ENCODE measurements at places on chromosomes 4 and X.

- no peaks in the 10 kb centered on the region for H3K36me3 ChIP-seq
- H3K4me3 ChIP-seq = no peak within 1 kb of the TSS
- no peaks in the 10 kb centered on the region for H3K4me1 ChIP-seq
- no peak within 1 kb of the TSS for H3K27ac ChIP-seq
Measured at GRCh38 chrX:15664487-15665444, at the start of gene CLTRN. Gene CLTRN, minus strand, starts transcription at chrX:15664805. Its CDS starts 30 bp downstream, at chrX:15664775.

DNA sequence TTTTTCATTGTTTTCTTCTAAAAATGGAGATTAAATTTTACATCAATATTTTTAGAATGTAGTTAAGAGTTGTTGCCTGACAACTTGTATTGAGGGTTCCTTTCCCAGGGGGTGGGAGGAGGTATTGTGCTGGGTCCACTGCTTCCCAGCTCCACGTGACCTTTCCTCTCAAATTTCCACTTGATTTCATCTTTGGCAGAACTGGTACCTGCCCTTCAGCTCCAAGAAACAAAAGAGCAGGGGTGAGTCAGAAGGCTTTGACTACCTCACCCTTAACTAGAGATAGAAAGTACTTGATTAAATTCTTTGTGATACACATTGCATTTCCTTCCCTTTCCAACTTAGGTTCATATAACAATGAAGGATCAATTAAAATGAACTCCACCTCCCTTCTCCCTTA lies 19.7 kb downstream of the TRIM2 start:
- no peak for DNase-seq
- no peak overlapping the region for H3K27ac ChIP-seq
- peaks cover 50% of the 10 kb centered on the region for H3K27me3 ChIP-seq
- no peaks in the 10 kb centered on the region for H3K36me3 ChIP-seq
- H3K4me3 ChIP-seq = peak overlapping the region; percentile 61
- H3K4me1 ChIP-seq = peaks cover 32% of the 10 kb centered on the region

- no peak for DNase-seq
- no peak overlapping the region for H3K27ac ChIP-seq
- no peaks in the 10 kb centered on the region for H3K27me3 ChIP-seq
Measured at GRCh38 chrX:127572471-127572870, 479.7 kb downstream of the ACTRT1 start.

GRCh38 chrX:133097031-133097430 lies at the start of gene USP26:
Gene USP26, minus strand, starts transcription at chrX:133097109. Its CDS starts 68,889 bp downstream, at chrX:133028220.
- H3K4me1 ChIP-seq = no peaks in the 10 kb centered on the region
- no peaks in the 10 kb centered on the region for H3K27me3 ChIP-seq
- no peaks in the 10 kb centered on the region for H3K36me3 ChIP-seq
- no peak for DNase-seq

GRCh38 chr4:46425775-46426400 lies 36.0 kb upstream of the GABRA2 start:
- no peaks in the 10 kb centered on the region for H3K36me3 ChIP-seq
- H3K4me1 ChIP-seq = no peaks in the 10 kb centered on the region
- no peak overlapping the region for H3K4me3 ChIP-seq
- H3K27me3 ChIP-seq = no peaks in the 10 kb centered on the region

GRCh38 chr4:136687118-136687517 lies 845.2 kb downstream of the PCDH18 start:
- no peak overlapping the region for H3K27ac ChIP-seq
- no peaks in the 10 kb centered on the region for H3K36me3 ChIP-seq
- no peaks in the 10 kb centered on the region for H3K27me3 ChIP-seq
- no peak overlapping the region for H3K4me3 ChIP-seq
- peaks cover 6% of the 10 kb centered on the region for H3K4me1 ChIP-seq

- H3K4me1 ChIP-seq = no peaks in the 10 kb centered on the region
- H3K27ac ChIP-seq = no peak overlapping the region
- no peak overlapping the region for H3K4me3 ChIP-seq
Measured at GRCh38 chr4:48470570-48470969, 12.6 kb upstream of the SLC10A4 start.

- H3K36me3 ChIP-seq = no peaks in the 10 kb centered on the region
- no peak within 1 kb of the TSS for H3K27ac ChIP-seq
- H3K4me3 ChIP-seq = peak within 1 kb of the TSS; percentile 72
Measured at GRCh38 chr4:155666344-155667221, at the start of gene GUCY1A1. Gene GUCY1A1, plus strand, starts transcription at chr4:155666848. Its CDS starts 30,020 bp downstream, at chr4:155696868.

GRCh38 chr4:7708981-7709380 lies 230.7 kb downstream of the AFAP1 start:
- DNase-seq = no peak
- no peaks in the 10 kb centered on the region for H3K36me3 ChIP-seq
- H3K4me1 ChIP-seq = peaks cover 34% of the 10 kb centered on the region
- no peaks in the 10 kb centered on the region for H3K27me3 ChIP-seq
- no peak overlapping the region for H3K4me3 ChIP-seq
- H3K27ac ChIP-seq = no peak overlapping the region

- no peaks in the 10 kb centered on the region for H3K36me3 ChIP-seq
- no peaks in the 10 kb centered on the region for H3K4me1 ChIP-seq
- DNase-seq = peak; percentile 35
- no peaks in the 10 kb centered on the region for H3K27me3 ChIP-seq
- H3K27ac ChIP-seq = no peak overlapping the region
- no peak overlapping the region for H3K4me3 ChIP-seq
Measured at GRCh38 chr4:14749910-14750309, 252.4 kb upstream of the CPEB2 start.

- H3K4me3 ChIP-seq = no peak overlapping the region
- H3K4me1 ChIP-seq = peaks cover 25% of the 10 kb centered on the region
- no peak for DNase-seq
- H3K36me3 ChIP-seq = no peaks in the 10 kb centered on the region
Measured at GRCh38 chr4:56684320-56685050, 3.4 kb upstream of the HOPX start.

DNA sequence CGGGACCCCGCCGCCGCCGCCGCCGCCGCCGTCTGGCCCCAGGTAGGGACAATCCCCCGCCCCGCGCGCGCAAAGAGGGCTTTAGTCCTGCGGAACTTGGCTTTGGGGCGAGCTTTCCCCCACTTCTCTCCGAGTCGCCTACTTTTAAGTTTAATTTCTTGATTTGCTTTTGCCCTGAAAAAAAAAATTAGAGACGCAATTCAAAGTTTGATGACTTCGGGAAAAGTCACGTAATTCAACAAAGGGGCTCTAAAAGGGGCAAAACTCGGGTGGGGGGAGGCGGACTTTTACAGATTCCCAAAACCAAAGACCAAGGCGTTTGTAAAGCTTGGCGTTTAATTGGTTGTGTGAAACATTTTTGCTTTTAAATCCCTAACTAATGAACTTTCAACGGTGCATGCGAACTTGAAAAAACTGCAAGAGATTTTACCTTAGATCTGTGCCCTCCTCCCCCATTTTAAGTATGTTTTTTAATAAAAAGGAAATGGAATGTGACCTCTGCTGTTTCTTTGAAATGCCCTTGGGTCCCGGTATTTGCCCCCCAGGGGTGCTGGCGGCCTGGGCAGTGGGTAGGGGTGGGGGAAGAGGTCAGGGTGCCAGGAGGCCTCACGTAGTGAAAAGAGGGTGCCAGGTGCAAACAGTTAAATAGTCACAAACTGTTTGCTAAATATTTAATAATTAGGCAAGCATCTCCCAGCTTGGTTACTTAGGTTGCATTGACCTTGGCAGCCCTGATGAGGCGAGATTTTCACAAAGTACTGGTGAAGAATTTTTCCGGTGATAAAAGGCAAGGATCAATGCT lies 209.7 kb downstream of the NWD2 start:
- H3K27me3 ChIP-seq = peaks cover 81% of the 10 kb centered on the region
- DNase-seq = no peak
- no peaks in the 10 kb centered on the region for H3K36me3 ChIP-seq
- peak overlapping the region; percentile 48 for H3K4me3 ChIP-seq
- H3K27ac ChIP-seq = no peak overlapping the region

DNA sequence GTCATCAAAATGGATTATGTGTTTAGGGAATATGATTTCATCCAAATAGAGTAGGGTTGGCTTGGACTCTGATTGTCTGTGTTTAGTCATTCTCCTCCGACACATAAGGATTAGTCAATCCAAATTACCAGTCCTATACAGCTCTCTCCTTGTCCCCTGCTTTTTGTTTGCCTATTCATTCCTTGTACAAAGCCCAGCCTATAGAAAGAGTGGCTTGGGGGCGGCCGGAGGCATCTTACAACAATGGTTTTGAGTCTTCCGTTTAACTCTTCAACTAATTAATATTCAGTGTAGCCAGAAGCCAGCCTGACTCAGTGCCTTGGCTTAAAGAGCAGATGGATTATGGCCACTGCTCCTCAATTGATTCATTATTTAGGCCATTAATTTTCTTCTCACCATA lies 796.6 kb upstream of the POU3F4 start:
- no peaks in the 10 kb centered on the region for H3K36me3 ChIP-seq
- peaks cover 38% of the 10 kb centered on the region for H3K4me1 ChIP-seq
- H3K27ac ChIP-seq = peak overlapping the region; percentile 20
- H3K27me3 ChIP-seq = no peaks in the 10 kb centered on the region

- no peak for DNase-seq
- no peaks in the 10 kb centered on the region for H3K4me1 ChIP-seq
- no peak overlapping the region for H3K27ac ChIP-seq
- H3K27me3 ChIP-seq = no peaks in the 10 kb centered on the region
- no peaks in the 10 kb centered on the region for H3K36me3 ChIP-seq
Measured at GRCh38 chr4:107688421-107688820, 31.6 kb downstream of the PAPSS1 start.

GRCh38 chr4:48193921-48194468 lies 59.9 kb upstream of the TXK start:
- H3K36me3 ChIP-seq = no peaks in the 10 kb centered on the region
- no peak overlapping the region for H3K4me3 ChIP-seq
- no peak for DNase-seq
- no peaks in the 10 kb centered on the region for H3K4me1 ChIP-seq
- no peaks in the 10 kb centered on the region for H3K27me3 ChIP-seq

- no peak overlapping the region for H3K27ac ChIP-seq
- H3K27me3 ChIP-seq = no peaks in the 10 kb centered on the region
- DNase-seq = no peak
- no peaks in the 10 kb centered on the region for H3K36me3 ChIP-seq
- H3K4me1 ChIP-seq = no peaks in the 10 kb centered on the region
Measured at GRCh38 chr4:74555231-74555630, 110.3 kb downstream of the AREG start.

DNA sequence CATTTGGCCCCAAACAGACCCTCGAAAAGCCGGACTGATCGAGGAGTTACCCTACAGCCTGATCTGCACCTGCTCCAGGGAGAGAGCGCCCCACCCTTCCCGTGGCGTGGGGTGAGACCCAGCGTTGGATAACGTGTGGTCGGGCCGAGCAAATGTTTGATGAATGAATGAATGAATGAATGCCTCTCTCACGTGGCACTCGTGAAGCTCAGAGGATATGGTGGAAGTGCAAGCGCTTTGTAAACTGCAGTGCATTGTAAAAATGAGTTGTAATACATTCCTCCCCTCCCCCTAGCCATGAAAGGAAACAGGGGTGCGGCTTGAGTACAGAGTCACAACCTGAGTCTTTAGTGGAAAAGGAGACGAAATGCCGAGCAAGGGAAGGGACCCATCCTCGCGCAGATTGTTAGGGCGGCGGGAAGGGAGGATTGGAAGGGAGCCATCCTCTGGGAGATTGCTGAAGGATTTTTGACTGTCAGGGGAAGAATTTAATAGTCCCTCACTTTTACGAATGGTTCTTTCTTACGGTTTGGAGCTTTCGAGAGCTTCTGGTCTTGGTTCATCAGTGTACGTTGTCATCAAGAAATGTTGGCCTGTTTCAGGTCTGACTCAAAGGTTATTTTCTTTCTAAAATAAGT lies 772 bp upstream of the FBXW7 start:
- no peaks in the 10 kb centered on the region for H3K27me3 ChIP-seq
- H3K36me3 ChIP-seq = no peaks in the 10 kb centered on the region
- peak overlapping the region; percentile 96 for H3K27ac ChIP-seq
- DNase-seq = peak; percentile 56

- no peak overlapping the region for H3K4me3 ChIP-seq
- no peak overlapping the region for H3K27ac ChIP-seq
- no peaks in the 10 kb centered on the region for H3K27me3 ChIP-seq
Measured at GRCh38 chr4:98568941-98569663, 89.3 kb downstream of the TSPAN5 start.

DNA sequence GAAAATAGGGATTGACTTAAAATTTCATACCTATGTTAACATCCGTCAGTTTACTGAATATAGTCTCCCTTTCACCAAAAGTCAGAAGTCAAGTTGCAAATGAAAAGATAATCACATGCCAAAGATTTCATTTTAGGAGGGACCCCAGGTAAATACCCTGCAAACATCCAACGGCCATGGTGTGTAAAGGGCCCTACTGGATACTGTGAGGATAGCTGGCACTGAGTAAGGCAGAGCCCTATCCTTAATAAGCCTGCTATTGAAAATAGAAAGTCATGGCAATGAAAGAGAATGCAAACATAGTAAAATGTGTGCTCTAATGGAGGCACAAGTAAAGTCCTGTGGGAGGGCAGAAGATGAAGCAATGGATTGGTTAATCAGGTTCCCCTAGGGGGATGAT lies 20.9 kb downstream of the STK26 start:
- no peak for DNase-seq
- no peaks in the 10 kb centered on the region for H3K36me3 ChIP-seq
- peaks cover 28% of the 10 kb centered on the region for H3K4me1 ChIP-seq
- H3K27me3 ChIP-seq = no peaks in the 10 kb centered on the region
- H3K4me3 ChIP-seq = no peak overlapping the region

- no peaks in the 10 kb centered on the region for H3K4me1 ChIP-seq
- H3K36me3 ChIP-seq = no peaks in the 10 kb centered on the region
Measured at GRCh38 chrX:112826023-112826422, 14.6 kb downstream of the AMOT start.

GRCh38 chrX:155880586-155881157 lies 473 bp upstream of the VAMP7 start:
- DNase-seq = no peak
- peaks cover 27% of the 10 kb centered on the region for H3K27me3 ChIP-seq
- no peaks in the 10 kb centered on the region for H3K4me1 ChIP-seq
- H3K36me3 ChIP-seq = no peaks in the 10 kb centered on the region
- peak overlapping the region; percentile 73 for H3K4me3 ChIP-seq

DNA sequence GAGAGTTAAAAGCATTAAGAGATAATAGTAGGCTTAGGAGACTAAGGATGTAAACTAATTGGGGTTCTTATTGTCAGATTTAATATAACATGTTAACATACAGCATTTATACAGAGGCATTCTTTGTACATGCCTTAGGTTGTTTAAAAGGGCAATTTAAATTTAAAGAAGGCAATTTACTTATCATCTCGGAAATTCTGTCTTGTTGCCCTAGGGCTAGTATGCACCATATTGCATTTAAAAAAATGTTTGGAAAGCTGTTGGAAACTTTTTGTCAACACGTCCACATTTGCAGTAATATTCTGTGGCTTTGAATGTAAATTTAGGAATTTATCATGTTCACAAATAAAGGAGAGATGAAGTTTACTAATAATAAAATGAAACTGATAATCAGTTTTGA lies 25.5 kb downstream of the GALNT7 start:
- H3K27ac ChIP-seq = no peak overlapping the region
- no peak overlapping the region for H3K4me3 ChIP-seq
- peaks cover 11% of the 10 kb centered on the region for H3K4me1 ChIP-seq
- no peaks in the 10 kb centered on the region for H3K36me3 ChIP-seq

- H3K27me3 ChIP-seq = no peaks in the 10 kb centered on the region
- no peaks in the 10 kb centered on the region for H3K4me1 ChIP-seq
- H3K36me3 ChIP-seq = no peaks in the 10 kb centered on the region
Measured at GRCh38 chrX:12919051-12919450, 12.6 kb downstream of the TLR8 start.

- H3K27ac ChIP-seq = no peak overlapping the region
- DNase-seq = no peak
- H3K36me3 ChIP-seq = no peaks in the 10 kb centered on the region
- H3K4me1 ChIP-seq = peaks cover 11% of the 10 kb centered on the region
- no peak overlapping the region for H3K4me3 ChIP-seq
Measured at GRCh38 chr4:181982437-181982836, 260.8 kb upstream of the TENM3 start.

Data from neural progenitor cell (in vitro differentiated cells).